Thoracic aorta (tissue), 2 donors: ENCODE measurements at places on chromosomes 5 and 9.

DNA sequence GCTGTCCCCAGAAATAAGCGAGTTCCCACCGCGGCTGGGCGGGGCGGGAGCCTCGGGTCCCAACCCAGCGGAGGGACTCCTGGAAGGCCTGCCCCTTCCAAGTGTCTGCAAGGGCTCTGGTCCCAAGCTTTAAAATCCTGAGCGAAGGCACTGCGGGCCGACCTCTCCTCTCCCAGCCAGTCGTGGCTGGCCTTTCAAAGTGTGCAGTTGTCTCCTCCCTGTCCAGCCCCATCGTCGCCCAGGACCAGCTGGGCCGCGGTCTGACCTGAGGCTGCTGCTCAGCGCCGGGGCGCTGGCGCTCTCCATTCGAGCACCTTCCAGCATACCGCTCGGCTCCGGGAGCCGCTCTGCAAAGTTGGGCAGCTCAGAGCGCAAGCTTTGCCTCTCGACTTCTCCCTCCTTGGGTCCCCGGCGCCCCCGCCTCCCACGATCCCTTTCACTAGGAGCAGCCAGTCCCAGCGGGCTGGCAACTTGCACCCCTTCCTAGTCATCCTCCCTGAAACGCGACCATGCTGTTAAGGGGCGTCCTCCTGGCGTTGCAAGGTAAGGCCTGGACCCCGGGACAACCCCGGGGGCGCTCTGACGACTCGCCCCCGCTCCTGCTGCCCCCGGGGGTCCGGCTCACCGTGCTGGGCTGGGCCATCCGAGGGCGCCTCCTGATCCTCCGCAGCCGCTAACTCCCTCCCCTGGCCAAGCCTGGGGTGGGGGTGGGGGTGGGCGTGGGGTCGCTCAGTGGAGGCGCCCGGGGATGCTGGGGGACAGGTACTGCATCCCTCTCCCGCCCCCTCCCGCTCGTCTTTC lies at the start of gene MAMDC2:
MAMDC2 (plus strand) TSS at position 160 of the 801 bp plus-strand sequence; CDS start at position 510, 350 bp downstream.
- DNase-seq: no peak

- DNase-seq: no peak
Measured at GRCh38 chr5:57028161-57028560, 76.2 kb upstream of the MIER3 start.

GRCh38 chr5:115262011-115262320 lies 711 bp downstream of the PGGT1B start:
- DNase-seq: no peak

DNA sequence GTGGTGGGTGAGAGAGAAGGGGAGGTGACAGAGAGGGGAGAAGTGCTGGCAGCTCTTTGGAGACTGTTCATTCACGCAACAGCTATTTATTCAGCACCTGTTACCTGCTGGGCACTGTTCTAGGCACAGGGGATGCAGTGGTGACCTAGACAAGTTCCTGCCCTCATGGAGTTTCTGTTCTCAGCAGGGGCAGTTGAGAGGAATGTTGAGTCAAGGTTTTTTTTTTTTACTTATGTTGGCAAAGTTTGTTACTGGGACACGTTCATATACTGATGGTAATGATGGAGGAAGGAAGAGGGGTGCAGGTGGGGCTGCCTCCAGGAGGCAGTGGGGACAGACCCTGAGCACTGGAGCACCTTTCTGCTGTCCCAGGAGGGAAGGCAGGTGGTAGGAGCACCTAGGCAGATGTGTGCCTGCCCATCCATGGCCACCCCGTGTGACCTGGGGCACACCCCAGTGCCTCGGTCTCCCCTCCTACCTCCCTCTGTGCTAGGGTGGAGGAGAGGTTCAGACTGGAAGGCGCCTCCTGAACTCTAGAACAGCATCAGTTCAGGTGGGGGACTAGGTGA lies 49.4 kb upstream of the SLC25A51 start:
- DNase-seq: no peak

DNA sequence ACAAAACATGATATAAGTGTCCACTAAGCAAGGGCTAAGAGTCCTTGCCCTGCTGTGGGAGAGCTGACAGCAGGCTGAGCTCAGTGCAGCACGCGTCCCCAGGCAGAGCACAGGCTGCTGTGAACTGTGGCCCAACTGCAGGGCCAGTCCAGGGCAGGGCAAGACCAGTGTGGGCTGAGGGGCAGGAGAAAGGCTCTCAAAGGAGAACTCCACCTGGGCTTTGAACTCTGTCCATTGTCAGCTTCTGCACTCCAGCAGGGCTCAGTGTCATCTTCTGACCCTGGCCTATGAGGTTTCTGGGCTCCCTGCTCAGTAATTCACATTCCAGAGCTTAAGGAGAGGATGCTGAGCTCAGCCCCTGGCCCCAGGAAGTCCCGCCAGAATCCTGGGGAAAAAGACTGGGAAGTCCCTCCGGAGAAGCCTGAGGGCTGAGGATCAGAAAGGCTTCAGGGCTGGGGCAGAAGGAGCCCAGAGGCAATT lies 37.4 kb downstream of the LHFPL2 start:
- DNase-seq: no peak

- DNase-seq: no peak
Measured at GRCh38 chr9:2621722-2622460, at the start of gene VLDLR. TSS of gene VLDLR (plus strand) at chr9:2621787. CDS start at chr9:2622190, 403 bp downstream.

- no peak for DNase-seq
Measured at GRCh38 chr5:132622608-132623007, 35.4 kb upstream of the IL13 start.

DNA sequence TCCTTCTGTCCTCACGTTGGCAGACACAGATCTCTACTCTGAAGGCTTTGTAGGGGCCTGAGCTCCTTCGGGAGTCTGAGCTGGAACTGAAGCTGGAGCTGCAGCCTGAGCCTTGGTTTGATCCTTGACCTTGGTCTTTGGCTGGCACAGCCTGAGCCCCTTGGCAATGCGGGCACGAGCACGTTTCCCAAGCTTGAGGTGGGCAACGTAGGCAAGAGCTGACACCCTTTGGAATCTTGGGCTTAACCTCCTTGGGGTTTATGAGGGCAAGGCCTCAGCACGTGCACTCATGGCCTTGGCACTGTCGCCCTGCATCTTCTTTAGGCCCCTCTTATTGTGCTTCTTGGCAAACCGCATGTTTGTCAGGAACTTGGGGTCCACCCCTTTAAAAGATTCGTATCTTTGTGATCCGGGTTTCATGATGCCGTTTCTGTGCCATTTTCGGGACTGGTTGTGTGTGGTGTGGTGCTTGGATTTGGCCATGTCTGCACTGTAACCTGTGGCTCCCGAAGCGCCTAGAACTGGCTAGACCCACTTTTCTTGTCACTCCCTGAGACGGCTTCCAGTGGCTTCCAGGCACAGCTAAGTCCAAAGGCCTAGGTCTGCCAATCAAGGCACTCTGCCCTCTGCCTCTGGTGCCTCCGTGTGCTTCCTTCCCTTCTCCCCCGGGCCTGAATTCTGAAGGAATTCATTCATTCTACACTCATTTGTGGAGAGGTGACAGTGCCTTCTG lies 1.4 kb downstream of the SUSD1 start:
- no peak for DNase-seq

DNA sequence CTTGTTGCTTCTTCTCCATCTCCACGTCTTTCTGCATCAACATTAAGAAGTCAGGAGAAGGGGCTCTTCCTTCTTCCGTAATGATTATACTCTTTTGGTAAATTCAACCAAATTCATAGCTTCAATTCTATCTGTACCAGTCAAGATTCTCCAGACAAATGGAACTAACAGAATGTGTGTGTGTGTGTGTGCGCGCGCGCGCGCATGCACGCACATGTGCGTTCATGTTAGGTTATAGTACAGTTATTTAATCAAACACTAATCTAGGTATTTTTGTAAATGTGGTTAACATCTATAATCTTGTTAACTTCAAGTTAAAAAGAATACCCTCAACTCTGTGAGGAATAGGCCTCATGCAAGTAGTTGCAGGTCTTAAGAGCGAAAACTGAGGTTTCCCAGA lies 150.3 kb upstream of the TAS2R1 start:
- no peak for DNase-seq

DNA sequence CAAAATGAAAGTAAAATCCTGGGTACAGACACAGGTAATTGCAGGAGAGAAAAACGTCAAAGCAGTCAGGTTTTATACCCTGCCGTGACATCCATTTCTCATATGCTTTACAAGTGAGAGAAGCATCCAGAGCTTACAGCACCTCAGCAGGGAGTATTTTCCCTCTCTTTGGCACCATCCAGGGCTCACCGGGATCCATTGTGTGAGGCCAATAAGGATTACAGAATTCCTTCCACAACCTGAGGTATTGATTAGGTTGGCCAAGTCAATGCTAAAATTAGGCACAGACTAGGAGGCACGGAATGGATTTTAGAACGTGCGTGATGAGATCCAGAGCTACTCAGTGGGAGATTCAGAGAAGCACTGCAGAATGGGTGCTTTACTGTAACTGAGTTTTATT lies 296.6 kb downstream of the FBXL7 start:
- DNase-seq: no peak

DNA sequence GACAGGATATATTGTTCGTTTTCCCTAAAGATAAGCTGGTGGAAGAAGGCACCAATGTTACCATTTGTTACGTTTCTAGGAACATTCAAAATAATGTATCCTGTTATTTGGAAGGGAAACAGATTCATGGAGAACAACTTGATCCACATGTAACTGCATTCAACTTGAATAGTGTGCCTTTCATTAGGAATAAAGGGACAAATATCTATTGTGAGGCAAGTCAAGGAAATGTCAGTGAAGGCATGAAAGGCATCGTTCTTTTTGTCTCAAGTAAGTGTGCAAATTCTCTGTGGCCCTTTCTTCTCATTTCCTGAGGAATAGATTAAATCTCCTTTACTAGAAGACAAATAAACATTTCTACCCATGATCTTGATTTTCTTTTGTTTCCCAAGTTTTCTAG lies 38.0 kb downstream of the OSMR start:
- DNase-seq: no peak

DNA sequence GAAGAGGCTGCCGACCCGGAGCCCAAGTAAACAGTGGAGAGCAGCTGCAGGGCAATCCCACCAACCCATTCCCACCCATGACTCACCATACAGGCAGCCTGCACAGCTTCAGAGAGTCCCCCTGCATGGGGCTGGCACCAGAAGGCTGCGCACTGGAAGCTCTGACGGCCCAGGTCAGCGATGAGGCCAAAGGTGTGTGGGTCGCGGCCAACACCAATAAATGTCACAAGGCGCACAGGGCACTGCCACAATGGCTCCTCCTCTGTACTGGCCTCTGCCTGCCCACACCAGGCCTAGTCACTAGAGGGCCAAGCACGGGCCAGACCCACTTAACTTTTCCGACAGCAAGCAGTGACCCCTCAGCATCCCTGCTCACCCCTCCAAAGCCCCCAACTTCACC lies 3.0 kb upstream of the SRA1 start:
- DNase-seq: no peak

GRCh38 chr5:135851915-135852845 lies 17.7 kb downstream of the SLC25A48 start:
- DNase-seq: no peak

GRCh38 chr5:169934990-169935389 lies 45.3 kb downstream of the INSYN2B start:
- DNase-seq: no peak

- DNase-seq: no peak
Measured at GRCh38 chr5:42811591-42812446, at the start of gene SELENOP. TSS of gene SELENOP (minus strand) at chr5:42811892. CDS start at chr5:42808353, 3,539 bp downstream.

- DNase-seq: no peak
Measured at GRCh38 chr9:33436445-33436844, 10.9 kb downstream of the AQP3 start.

DNA sequence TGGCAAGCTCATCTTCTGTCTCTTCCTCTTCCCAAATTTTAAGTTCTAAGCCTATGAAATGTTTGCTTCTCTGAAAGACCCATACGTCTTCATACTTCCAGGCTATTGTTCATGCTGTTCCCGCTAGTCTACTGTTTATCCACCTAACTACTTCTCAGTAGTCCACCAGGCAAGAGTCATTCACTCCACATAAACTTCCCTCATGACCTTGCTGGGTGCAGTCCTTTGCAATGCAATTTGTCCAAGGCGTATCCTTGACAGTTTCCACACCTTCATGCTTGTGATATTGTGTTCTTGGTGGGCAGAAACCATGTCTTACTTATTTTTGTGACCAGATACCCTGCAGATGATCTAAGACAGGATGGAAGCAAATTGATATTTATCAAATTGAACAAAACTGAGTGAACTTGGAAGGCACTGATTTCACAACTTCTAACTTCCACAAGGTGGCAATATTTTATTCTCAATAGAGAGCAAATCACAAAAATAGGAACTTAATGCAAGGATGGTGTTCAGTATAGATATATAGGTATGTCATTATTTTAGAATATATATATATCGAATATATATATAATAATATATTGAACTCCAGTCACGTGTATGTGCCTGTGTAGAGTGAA lies 30.3 kb downstream of the TYRP1 start:
- DNase-seq: no peak

GRCh38 chr5:8137941-8138550 lies 269.1 kb downstream of the MTRR start:
- no peak for DNase-seq

DNA sequence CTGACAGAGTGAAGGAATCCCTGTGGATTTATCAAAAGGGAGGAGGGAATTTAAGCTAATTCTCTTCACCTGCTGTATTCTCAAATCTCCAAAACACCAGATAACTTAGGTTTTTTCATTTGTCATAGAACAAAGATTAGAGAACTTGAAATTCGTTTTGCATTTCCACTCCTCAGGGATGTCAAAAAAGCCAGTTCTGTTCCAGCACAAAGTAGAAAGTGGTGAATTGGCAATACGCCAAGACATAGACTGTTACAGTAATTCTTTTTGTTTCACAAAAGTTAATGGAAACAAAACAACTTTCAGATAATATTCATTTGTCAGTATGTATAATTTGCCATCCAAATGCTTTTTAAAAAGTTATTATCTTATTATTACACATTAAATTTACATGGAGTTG lies 15.0 kb downstream of the S1PR3 start:
- DNase-seq: no peak

DNA sequence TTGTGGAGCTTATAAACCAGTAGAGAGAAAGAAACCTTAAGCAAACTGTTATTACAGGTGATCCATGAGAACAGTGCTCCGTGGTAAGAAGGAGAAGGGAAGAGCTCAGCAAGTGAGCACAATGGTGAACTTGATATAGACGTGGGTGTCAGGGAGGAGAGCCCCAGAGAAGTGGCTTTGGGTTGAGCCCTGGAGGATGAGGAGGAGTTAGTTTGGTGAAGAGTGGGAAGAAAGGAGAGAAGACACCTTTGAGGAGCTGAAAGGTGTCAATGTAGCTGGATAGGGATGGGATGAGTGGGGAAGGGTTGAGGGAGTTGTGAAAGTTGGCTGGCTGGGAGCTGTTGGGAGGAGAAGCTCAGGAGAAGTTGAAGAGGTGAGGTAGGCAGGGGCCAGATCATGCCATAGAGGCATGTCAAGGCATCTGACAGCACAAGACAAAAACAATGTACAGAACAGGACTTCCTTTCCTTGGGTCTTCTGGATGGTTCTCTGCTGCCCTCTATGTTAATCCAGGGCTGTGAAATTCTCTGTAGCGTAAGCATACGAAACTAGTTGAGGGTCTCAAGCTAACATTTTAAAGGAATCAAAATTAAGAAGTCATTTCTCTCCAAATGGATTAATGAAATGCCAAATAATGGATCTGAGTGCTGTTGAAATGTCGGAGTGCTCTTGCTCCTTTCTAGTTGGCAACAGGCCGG lies 501.9 kb downstream of the KDM4C start:
- DNase-seq: no peak

DNA sequence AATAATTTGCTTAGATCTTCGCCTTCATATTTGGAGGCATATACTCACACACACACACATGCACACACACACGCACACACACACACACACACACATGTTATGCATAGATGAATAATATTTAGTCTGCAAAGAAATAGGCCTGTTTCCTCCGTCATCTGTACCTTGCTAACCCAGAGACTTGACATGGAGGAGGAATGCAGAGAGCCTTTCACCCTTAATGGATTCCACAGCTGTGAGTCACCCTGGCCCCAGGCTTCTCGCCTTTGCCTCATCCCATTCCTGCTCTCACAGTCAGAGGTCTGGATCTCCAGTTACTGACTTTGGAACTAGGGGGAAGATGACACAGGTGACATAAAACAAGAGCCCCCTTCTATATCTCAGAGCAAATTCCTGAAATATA lies 29.7 kb downstream of the ZNF462 start:
- DNase-seq: no peak
